ENCODE measurements at places on chromosomes 12 and 14. TPM values are rescaled to one million over a fixed set of nuclear protein-coding genes. Genes with fewer than 3 reads are reported as not detected.

TMPRSS12 gene
- not detected for total RNA-seq

PRKD1 gene
- 2.8 TPM for total RNA-seq

CEP170B gene
- total RNA-seq = 19.0 TPM

TRIM9 gene
- 9.0 TPM for total RNA-seq

MFAP5 gene
- not detected for total RNA-seq

FGF6 gene
- total RNA-seq = not detected

BCL11B gene
- total RNA-seq = 0.26 TPM

KCNMB4 gene
- 0.18 TPM for total RNA-seq

DPPA3 gene
- total RNA-seq = not detected

PPP4R3A gene
- 69.1 TPM for total RNA-seq

CLEC4A gene
- not detected for total RNA-seq

SLC6A15 gene
- total RNA-seq = 2.4 TPM

TUNAR gene
- not detected for total RNA-seq

SLC25A47 gene
- not detected for total RNA-seq

PUS1 gene
- total RNA-seq = 53.0 TPM

EXOC3L4 gene
- total RNA-seq = 0.94 TPM

KLRC3 gene
- not detected for total RNA-seq

KCNJ8 gene
- 0.41 TPM for total RNA-seq

ESRRB gene
- 0.18 TPM for total RNA-seq

POP5 gene
- 54.6 TPM for total RNA-seq

PPTC7 gene
- 17.5 TPM for total RNA-seq

CLEC6A gene
- total RNA-seq = not detected

TSHR gene
- not detected for total RNA-seq

SLC8A3 gene
- not detected for total RNA-seq

Data from A549 treated with CpdA at 1 μM for 4 hours (cell line).